ENCODE measurements at places on chromosomes 6 and 20.

DNA sequence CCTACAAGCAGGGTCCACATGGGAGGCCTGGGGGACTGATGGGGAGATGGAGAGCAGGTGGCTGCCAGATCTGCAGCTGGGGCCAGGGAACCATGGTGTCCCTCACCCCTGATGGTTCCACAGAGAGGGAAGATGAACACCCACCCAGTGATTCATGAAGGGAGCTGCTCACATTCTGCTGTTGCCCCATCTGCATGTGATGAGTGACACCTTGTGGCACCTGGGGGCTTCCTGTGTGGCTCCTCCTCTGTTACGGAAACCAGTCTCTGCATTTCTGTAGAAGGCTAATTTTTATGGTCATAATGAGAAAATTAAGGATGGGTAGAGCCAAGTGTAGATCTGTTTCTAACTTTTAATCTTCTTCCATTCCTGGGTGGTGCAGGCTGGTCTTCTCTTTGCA is 217.1 kb downstream of the SMOC2 start:
- no peak overlapping the region for H3K4me3 ChIP-seq
- DNase-seq, result no peak
- no peak overlapping the region for H3K27ac ChIP-seq
- no peaks in the 10 kb centered on the region for H3K27me3 ChIP-seq
- no peaks in the 10 kb centered on the region for H3K36me3 ChIP-seq

DNA sequence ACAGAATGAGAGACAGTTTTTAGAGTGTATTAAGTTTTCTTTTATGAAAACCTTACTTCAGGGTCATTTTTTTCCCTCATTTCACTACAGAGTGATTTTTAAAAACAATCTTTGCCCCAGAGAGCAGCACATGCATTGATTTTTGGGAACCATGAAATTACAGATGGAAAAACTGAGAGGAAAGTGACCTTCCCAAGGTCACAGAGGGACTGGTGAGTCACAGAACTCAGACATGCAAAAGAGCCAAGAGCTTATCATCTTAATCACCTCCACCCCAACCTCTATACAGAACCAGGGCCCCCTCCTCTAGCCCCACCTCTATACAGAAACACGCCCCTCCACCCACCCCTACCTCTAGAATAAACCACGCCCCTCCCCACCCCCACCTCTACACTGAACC is 10.7 kb downstream of the PXMP4 start:
- DNase-seq, result peak; percentile 56
- H3K27me3 ChIP-seq, result no peaks in the 10 kb centered on the region
- H3K36me3 ChIP-seq, result peaks cover 33% of the 10 kb centered on the region
- H3K4me3 ChIP-seq, result no peak overlapping the region
- peaks cover 14% of the 10 kb centered on the region for H3K4me1 ChIP-seq
- H3K27ac ChIP-seq, result peak overlapping the region; percentile 79

DNA sequence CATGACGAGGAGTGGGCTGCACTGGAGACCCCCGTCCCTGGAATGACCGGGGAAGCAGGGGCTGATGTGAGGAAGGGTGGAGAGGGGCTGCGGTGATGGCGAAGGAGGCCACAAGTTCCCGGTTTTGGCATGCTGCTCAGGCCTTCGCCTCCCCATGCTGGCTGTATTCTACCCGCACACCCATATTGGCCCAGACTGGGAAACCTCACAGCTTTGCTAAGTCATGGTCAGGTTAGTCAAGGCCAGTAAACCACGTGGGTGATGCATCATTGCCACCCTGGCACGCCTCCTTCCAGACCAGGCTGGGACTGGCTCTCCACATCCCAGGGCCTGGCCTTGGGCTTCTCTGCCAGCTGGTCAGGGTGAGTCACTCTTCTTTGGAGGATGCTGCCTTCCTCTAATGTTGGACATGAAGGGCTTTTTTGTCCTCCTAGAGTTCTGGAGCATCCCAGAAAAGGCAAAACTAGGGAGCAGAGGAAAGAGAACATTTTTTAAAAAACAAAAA is 53.8 kb downstream of the PCNA start:
- H3K4me1 ChIP-seq, result peaks cover 13% of the 10 kb centered on the region
- H3K4me3 ChIP-seq, result no peak overlapping the region
- H3K36me3 ChIP-seq, result no peaks in the 10 kb centered on the region
- H3K27ac ChIP-seq, result peak overlapping the region; percentile 95

DNA sequence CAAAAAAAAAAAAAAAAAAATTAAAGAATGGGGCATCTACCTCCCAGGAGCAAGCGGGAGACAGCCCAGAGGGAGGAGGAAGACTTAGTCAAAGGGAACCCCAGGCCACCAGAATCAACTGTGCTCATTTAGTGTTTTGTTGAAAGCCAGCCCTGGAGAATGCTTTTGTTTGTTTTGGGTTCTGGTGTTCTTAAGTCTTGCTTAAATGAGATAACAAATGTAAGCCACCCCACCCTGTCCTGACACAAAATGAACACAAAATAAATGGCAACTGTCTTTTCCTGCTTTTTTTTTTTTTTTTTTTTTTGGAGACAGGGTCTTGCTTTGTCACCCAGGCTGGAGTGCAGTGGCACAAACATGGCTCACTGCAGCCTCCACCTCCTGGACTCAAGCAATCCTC is 165.0 kb upstream of the JARID2 start:
- H3K4me3 ChIP-seq, result no peak overlapping the region
- H3K36me3 ChIP-seq, result no peaks in the 10 kb centered on the region
- H3K4me1 ChIP-seq, result no peaks in the 10 kb centered on the region
- H3K27ac ChIP-seq, result no peak overlapping the region
- no peak for DNase-seq

GRCh38 chr6:128657181-128657580 is 136.8 kb upstream of the PTPRK start:
- no peak overlapping the region for H3K4me3 ChIP-seq
- no peak overlapping the region for H3K27ac ChIP-seq
- H3K27me3 ChIP-seq, result no peaks in the 10 kb centered on the region
- H3K4me1 ChIP-seq, result no peaks in the 10 kb centered on the region

DNA sequence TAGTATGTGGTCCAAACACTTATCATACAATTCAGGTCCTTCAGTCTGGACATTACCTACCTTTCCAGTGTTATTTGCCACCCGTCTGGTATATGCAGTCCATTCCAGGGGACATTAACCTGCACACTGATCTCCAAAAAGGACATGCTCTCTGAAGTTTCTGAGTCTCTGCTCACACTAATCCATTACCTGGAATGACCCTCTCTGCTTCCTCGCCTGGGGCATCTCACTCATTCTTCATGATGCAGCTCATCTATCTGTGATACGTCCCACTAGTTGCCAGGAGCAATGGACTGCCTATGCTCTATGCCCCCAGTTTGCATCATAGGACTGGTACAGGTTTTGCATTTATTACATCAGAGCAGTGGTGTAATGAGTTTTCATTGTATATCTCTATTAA is 5.9 kb upstream of the TUBB2B start:
- peaks cover 29% of the 10 kb centered on the region for H3K4me1 ChIP-seq
- no peak overlapping the region for H3K4me3 ChIP-seq
- H3K27ac ChIP-seq, result no peak overlapping the region
- H3K27me3 ChIP-seq, result peaks cover 30% of the 10 kb centered on the region
- DNase-seq, result no peak
- H3K36me3 ChIP-seq, result no peaks in the 10 kb centered on the region

DNA sequence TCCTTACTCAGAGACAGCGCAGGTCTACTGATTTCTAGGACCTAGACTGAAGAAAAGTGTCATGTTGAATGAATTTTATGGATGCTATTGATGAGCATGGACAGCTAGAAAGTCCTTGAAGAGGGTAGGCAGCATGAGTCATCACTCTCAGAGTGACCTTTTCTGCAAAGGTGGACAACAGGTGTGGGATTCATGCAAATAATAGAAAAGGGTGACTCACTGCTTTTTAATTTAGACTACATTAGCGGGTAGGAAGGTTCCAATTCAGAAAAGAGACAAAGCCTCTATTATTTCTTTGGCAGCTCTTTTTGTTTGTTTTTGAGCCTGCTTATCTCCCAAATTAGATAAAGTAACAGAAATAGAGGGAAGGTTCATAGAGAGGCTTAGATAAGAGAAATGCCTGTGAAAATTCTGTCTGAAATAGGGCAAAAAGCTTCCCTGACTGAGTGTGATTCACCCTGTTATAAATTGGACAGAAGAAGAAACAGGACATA is 191.4 kb downstream of the TENT5A start:
- H3K4me1 ChIP-seq, result peaks cover 5% of the 10 kb centered on the region
- no peak overlapping the region for H3K4me3 ChIP-seq
- H3K27me3 ChIP-seq, result no peaks in the 10 kb centered on the region
- no peak overlapping the region for H3K27ac ChIP-seq
- no peak for DNase-seq

DNA sequence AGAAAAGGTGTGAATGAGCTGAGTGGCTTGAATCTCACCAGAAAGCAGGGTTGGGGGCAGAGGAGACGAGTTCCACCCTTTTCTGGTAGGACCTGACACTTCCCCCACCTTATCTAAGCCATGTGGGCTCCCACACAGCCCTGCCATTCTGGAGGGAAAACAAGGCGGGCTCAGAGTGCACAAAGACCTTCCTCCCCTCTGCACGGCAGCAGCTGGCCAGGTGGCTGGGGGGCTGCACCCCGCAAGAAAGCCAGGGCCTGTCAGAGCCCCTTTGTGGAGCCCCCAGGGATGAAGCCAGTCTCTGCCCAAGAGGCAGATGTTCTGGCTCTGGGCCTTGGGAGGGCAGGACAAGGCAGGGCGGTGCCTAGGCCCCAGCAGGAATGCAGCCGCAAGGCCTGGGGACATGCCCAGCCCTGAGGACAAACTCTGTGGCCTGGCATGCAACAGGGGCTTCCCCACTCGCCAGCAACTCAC is 48.4 kb upstream of the DSN1 start:
- H3K27me3 ChIP-seq, result no peaks in the 10 kb centered on the region
- peaks cover 22% of the 10 kb centered on the region for H3K4me1 ChIP-seq
- no peaks in the 10 kb centered on the region for H3K36me3 ChIP-seq
- H3K4me3 ChIP-seq, result no peak overlapping the region
- H3K27ac ChIP-seq, result peak overlapping the region; percentile 32
- DNase-seq, result no peak

- DNase-seq, result no peak
- H3K4me3 ChIP-seq, result no peak overlapping the region
- H3K4me1 ChIP-seq, result peaks cover 93% of the 10 kb centered on the region
- no peaks in the 10 kb centered on the region for H3K36me3 ChIP-seq
- no peak overlapping the region for H3K27ac ChIP-seq
- no peaks in the 10 kb centered on the region for H3K27me3 ChIP-seq
These were observed 39.0 kb downstream of the TPD52L1 start for GRCh38 chr6:125192610-125192930.

GRCh38 chr20:31820228-31820627 is 1.1 kb downstream of the MYLK2 start:
- H3K4me1 ChIP-seq, result no peaks in the 10 kb centered on the region
- H3K4me3 ChIP-seq, result no peak overlapping the region
- H3K27ac ChIP-seq, result no peak overlapping the region
- DNase-seq, result no peak
- H3K36me3 ChIP-seq, result no peaks in the 10 kb centered on the region
- H3K27me3 ChIP-seq, result no peaks in the 10 kb centered on the region

DNA sequence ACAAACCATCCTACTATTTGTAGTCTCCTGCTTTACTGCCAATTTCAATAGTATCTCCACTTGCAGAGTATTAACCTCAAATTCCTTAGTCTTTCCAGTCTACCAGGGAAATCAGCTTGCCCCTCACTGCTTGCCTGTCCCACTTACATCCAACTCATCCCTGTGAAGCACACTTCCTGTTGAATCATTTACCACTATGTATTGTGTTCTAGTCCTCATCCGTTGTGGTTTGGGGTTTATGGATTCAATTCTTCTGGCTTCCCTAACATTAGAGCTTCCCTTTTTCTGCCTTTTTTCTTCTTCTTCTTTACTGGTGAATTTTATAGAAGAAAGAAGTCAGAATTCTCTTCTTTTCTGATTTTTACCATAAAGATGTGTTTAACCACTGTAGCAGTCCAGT is 5.1 kb upstream of the TXLNB start:
- no peak overlapping the region for H3K4me3 ChIP-seq
- no peak for DNase-seq
- no peaks in the 10 kb centered on the region for H3K27me3 ChIP-seq
- H3K27ac ChIP-seq, result no peak overlapping the region
- no peaks in the 10 kb centered on the region for H3K4me1 ChIP-seq

- H3K27ac ChIP-seq, result no peak overlapping the region
- no peaks in the 10 kb centered on the region for H3K36me3 ChIP-seq
- peaks cover 5% of the 10 kb centered on the region for H3K4me1 ChIP-seq
These were observed 25.2 kb downstream of the UST start for GRCh38 chr6:148771896-148772554.
